ENCODE measurements at places on chromosomes 16 and 17.

DNA sequence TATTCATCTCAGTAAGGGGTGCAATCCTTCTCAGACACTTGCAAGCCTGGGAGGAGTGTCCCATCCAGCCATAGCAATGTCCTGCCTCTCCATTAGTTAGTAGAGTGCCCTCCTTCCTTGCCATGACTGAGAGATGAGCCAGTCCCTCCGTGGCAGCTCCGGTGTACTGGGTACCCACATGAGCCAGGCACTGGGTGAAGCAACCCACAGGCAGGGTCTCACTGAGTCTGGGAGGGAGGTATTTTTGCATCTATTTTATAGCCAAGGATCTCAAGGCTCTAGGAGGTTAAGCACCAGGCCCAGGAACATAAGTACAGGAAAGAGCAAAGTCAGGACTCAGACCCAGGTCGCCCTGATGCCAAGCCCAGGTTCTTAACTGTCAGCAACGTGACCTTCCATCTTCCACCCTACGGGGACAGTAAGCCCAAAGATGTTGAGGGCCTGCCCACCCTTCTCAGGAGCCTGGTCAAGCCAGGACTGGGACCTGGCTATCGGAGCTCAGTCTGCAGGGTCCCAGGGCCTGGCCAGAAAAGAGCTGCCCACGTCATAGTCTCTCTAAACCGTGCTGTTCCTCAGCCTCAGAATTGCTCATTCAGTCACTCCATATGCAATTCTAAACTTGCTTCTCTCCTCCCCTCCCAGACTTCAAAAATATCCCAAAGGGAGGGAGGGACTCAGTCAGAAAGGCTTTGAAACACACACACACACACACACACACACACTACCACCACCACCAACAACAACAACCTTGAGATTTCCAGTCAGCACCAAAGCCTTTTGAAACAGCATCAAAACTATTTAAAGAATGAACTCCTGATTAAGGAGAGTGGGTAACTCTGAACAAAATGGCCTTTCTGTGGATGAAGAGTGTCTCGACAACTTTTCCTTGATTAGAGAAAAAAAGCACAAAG, 16.6 kb downstream of the NOS2 start:
- no peak for DNase-seq

DNA sequence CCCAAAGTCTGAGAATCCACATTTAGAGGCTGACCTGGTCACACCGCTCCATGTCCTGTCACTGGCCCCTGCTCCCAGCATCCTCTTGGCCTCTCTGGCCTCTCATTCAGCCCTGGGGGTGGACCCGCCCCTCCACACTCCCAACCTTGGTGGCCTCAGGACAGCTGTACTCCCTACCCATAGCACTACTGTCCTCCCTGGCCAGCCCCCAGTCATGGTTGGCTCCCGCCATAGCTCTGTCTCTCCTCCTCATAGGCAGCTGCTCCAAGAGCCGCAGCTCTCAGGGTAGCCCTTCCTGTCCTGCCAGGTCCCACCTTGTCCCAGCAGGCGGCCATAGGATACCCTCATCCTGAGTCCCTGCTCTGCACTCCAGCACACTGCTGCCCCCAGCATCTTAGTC, 38.0 kb upstream of the PHB1 start:
- no peak for DNase-seq

DNA sequence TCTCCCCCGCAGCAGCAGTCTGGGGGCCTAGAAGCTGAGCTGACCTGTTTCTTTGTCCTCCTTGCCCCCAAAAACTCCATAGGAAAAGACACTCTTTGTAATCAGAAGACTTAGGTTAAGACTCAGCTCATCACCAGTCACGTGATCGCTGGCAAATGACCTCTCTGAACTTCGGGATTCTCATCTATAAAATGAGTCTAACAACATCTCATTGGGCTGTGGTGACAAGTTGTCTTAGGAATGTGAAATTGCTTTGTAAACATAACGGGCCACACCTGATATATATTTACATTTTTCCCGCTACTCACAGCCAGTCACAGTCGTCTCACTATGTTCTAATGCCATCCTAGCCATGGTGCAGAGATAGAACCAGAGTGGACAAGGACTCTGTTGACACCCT, 86.0 kb upstream of the LHX1 start:
- DNase-seq: no peak

GRCh38 chr16:87575027-87575804, 27.1 kb upstream of the JPH3 start:
- DNase-seq: no peak

DNA sequence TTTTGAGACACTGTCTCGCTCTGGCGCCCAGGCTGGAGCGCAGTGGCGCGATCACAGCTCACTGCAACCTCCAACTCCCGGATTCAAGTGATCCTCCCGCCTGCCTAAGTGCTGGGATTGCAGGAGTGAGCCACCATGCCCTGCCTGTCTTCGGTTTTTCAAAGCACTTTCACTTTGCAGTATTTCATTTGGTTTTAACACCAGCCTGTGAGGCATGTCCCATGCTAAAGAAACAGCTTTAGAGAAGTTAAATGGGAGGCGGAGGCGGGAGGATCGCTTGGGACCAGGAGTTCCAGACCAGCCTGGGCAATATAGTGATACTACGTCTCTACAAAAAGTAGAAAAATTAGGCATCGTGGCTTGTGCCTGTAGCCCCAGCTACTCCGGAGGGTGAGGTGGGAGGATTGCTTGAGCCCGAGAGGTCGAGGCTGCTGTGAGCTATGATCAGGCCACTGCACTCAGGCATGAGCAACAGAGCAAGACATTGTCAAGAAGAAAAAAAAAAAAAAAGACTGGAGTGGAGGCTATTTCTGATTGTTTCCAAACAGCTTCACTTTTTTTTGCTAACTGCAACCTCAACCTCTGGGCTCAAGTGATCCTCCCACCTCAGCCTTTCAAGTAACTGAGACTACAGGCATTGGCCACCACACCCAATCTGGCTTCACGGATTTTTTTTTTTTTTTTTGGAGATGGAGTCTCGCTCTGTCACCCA, 1.3 kb downstream of the METTL23 start:
- no peak for DNase-seq

GRCh38 chr16:11670171-11671131, 2.2 kb downstream of the SNN start:
- DNase-seq: no peak

DNA sequence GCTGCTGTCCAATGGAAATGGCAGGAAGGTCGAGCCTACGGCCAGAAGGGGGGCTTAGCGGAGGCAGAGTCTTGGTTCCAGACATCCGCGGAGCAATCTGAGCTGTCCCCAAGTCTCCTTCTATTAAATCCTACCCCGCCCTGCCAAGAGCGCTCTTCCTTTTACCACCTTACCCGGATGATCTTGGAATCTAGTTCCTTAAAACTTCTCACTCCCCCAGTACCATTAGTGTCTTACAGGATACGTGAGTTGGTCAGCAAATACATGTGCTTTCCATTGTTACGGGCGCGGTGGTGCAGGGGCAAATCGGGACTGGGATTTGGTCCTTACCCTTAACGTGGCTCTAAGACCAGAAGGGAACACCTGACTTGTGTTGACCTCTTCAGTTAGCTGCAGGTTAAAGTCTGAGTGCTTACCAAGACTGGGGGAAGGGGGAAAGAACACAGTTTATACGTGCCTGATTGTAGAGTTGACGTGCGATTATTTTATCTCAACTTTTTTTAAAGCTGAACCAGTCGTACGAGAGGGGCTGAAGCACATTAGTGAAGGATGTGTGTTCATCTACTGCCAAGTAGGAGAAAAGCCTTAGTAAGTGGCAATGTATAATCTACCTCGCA, 495 bp downstream of the TXNDC17 start:
- no peak for DNase-seq

DNA sequence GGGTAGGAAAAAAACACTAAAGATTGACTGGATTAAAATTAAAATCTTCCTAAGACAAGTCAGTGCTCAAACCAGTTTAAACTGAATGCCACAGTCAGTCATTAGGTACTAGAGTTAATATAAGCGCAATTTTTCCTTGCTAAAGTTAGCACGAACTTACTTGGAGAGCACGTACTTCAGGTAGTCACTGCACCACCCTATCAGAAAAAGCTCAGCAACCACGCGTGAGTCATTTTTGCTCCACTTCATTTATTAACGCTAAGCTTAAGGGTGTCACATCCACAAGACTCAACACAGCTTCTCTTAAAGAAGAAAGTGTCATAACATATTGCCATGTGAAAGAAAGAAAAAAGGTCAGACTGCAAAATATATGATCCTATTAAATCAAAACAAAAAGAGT, 53.1 kb downstream of the TEX2 start:
- DNase-seq: no peak

DNA sequence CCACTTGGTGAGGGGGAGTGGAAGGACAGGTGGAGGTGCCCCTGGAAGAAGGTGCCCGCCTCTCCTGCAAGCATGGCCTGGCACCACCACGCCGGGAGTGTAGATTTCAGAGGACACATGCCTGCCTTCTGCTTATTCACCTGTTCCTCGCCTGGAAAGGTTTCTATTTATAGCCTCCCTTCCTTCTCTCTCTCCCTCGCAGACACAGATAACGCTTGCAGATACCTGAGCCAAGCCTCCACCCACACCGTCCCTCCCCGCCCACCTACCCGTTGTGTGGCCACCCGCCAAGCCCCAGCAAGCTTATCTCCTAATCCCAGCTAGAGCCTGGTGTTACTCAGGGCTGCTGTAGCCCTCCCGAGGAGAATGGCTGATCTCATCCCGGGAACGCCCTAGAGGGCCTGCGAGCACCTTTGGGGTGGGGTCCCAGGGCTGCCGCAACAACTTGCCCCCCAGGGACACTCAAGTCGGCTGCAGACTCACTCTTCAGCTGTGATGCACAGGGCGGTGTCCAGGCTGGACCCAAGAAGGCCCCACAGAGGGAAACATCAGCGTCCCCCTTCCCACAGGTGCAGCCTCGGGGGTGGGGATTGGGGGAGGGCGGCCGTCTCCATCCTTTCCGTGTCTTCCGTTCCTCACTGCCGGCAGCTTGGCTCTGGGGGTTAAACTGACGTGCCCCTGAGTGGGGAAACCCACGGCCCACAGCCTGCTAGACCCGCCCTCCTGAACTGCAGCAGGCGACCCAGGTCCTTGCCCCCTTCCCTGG, 1.9 kb upstream of the SNAI3 start:
- DNase-seq: no peak

DNA sequence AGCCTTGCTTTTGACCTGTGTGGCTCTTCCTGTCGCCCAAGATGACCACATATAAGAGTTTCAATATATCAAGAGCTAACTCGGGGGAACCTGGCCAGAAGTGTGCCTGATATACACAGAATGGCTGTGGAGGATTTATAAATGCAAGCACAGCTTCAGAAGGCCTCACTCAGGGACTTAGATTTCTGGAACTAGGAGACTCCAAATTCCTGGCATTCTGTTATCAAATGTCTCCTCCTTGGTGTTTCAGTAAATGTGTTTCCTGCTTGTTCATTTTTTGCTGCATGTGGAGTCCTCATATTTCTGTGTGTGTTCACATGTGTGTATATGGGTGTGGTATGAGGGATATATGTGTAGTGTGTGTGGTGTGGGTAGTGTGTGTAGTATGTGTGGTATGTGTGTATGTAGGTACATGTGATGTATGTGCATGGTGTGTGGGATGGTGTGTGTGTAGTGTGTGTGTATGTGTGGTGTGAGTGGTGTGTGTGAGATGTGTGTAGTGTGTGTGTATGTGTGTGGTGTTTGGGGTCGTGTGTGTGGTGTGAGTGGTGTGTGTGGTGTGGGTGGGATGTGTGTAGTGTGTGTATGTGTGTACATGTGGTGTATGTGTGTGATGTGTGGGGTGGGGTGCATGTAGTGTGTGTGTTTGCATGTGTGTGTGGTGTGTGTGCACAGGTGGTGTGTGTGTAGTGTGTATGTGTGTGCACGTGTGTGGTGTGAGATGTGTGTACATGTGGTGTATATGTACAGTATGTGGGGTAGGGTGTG, 981 bp upstream of the CD300H start:
- DNase-seq: no peak

DNA sequence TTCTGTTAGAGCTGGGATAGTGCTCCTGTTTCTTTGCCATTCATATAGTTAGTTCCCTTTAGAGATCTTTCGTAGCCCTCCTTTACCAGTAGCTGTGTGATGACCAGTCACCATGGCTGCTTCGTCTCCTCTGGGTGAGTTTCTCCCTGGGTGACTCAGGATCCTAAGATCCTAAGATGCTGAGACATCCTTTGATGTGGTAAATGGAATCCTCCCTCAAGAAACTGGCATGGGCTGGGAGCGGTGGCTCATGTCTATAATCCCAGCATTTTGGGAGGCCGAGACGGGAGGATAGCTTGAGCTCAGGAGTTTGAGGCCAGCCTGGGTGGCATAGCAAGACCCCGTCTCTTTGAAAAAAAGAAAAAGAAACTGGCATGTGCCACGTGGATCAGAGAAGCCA, 5.9 kb downstream of the PHAF1 start:
- DNase-seq: no peak

GRCh38 chr16:11972128-11972527, 4.4 kb upstream of the SNX29 start:
- no peak for DNase-seq

DNA sequence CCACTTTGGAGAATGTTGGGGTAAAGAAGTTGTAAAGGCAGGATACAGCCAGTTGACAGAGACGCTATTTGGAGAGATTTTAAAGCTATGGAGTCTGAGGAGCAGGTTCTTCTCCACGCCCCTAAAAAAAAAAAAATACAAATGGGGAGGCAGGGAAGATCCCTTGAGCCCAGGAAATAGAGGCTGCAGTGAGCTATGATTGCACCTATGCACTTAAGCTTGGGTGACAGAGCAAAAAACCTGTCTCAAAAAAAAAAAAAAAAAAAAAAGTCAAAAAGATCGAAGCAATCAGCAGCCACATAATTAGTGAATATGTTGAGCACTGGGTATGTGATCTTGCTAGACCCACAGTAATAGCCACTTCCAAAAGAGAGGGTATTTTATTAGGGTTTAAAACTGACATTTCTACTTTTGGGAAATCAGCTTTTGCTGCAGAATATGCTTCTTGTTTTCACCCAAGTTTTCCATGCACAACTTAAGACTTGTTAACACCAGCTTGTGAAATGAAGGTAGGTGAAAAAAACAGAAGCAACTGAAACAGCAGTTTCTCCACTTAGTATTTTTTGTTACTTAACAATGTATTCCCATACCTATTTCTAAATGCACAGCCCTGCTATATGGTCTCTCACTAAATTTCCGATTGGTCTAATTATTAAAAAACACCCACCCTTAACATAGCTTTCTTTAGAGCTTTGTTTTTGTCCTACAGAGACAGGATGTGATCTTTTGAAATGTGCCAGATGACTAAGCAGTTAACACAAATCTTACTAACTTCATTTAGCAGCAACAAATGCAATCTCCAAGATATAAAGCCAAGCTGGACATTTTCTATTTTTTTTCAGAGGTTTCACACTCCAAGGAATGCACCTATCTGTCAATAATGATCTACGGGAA, 2.5 kb upstream of the ARL6IP1 start:
- no peak for DNase-seq

- no peak for DNase-seq
Measured at GRCh38 chr17:56815711-56816110, 18.0 kb downstream of the C17orf67 start.

- no peak for DNase-seq
Measured at GRCh38 chr16:18948372-18949020, 22.3 kb upstream of the SMG1 start.

- DNase-seq: no peak
Measured at GRCh38 chr17:33892717-33893591, 362.1 kb upstream of the CCL2 start.

GRCh38 chr16:23682181-23682580, 3.5 kb downstream of the PLK1 start:
- DNase-seq: no peak
